Karpas-422 (cell line): ENCODE measurements at places on chromosomes 12 and 14. TPM values are rescaled to one million over a fixed set of nuclear protein-coding genes. Genes with fewer than 3 reads are reported as not detected.

GRCh38 chr12:96083020-96083719, 47.8 kb upstream of the LTA4H start:
- no peak overlapping the region for H3K4me3 ChIP-seq
- no peaks in the 10 kb centered on the region for H3K27me3 ChIP-seq
- H3K27ac ChIP-seq, result no peak overlapping the region
- H3K36me3 ChIP-seq, result no peaks in the 10 kb centered on the region
- no peak for DNase-seq

DNA sequence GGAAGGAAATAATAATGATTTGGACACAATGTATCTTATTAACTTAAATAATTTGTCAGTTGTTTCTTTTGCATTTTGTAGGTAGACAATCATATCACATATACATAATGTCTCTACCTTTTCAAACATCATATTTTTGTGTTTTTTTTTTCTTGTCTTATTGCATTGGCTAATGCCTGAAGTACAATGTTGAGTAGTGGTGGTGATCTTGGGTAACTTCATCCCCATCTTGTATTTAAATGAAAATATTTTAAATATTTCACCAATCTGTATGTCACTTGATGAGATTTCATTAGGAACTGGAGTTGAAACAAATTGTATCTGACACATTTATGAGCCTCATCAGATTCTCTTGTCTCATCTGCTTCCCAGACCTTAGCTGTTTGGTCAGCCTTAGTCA, 109.7 kb upstream of the LHX5 start:
- H3K27ac ChIP-seq, result no peak overlapping the region
- no peaks in the 10 kb centered on the region for H3K36me3 ChIP-seq
- no peaks in the 10 kb centered on the region for H3K27me3 ChIP-seq

- no peaks in the 10 kb centered on the region for H3K27me3 ChIP-seq
- no peak for DNase-seq
- no peaks in the 10 kb centered on the region for H3K36me3 ChIP-seq
- no peak overlapping the region for H3K27ac ChIP-seq
- H3K4me3 ChIP-seq, result no peak overlapping the region
- H3K4me1 ChIP-seq, result peaks cover 7% of the 10 kb centered on the region
These were observed 48.2 kb upstream of the TMCC3 start for GRCh38 chr12:94698578-94698977.

MMP17 gene
- not detected in 2 replicates for total RNA-seq

MAP3K9 gene
- total RNA-seq, result 17.1 and 19.4 TPM in 2 replicates

PTPN6 gene
- 411 and 673 TPM in 2 replicates for total RNA-seq

IFI27 gene
- total RNA-seq, result 0.48 and 1.1 TPM in 2 replicates

DNA sequence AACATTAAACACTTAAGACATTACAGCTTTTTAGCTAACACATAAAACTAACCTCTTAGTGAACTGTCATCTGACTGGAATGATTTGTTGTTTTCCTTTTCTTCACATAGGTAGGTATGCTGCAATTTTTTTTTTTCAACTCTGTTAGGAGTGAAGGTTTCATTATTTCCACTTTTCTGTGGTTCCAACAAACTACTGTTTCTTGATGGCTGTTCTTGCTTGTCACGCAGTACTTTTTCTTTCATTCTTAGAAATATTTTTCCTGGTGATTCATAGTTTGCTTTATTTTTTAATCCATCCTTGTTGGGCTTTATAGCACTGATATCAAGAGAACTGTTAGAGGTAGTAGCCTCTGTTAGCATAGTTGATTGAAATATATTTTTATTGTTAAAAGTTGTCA, 6.3 kb downstream of the MIS18BP1 start:
- no peaks in the 10 kb centered on the region for H3K27me3 ChIP-seq
- H3K36me3 ChIP-seq, result peaks cover 64% of the 10 kb centered on the region
- no peak overlapping the region for H3K27ac ChIP-seq
- DNase-seq, result no peak

GRCh38 chr12:43676183-43676813, 82.3 kb downstream of the PUS7L start:
- no peak overlapping the region for H3K27ac ChIP-seq
- no peaks in the 10 kb centered on the region for H3K4me1 ChIP-seq
- no peaks in the 10 kb centered on the region for H3K36me3 ChIP-seq
- no peak overlapping the region for H3K4me3 ChIP-seq
- H3K27me3 ChIP-seq, result no peaks in the 10 kb centered on the region
- peak; percentile 80 for DNase-seq

GRCh38 chr14:34539407-34540180, at the start of gene EAPP:
Gene EAPP, minus strand, starts transcription at chr14:34539701. Its CDS starts 73 bp downstream, at chr14:34539628.
- peak within 1 kb of the TSS; percentile 96 for H3K4me3 ChIP-seq
- H3K4me1 ChIP-seq, result peaks cover 20% of the 10 kb centered on the region
- H3K27ac ChIP-seq, result peak within 1 kb of the TSS; percentile 27; the same call in 1 of the 2 replicates
- peaks cover 13% of the 10 kb centered on the region for H3K36me3 ChIP-seq

DNA sequence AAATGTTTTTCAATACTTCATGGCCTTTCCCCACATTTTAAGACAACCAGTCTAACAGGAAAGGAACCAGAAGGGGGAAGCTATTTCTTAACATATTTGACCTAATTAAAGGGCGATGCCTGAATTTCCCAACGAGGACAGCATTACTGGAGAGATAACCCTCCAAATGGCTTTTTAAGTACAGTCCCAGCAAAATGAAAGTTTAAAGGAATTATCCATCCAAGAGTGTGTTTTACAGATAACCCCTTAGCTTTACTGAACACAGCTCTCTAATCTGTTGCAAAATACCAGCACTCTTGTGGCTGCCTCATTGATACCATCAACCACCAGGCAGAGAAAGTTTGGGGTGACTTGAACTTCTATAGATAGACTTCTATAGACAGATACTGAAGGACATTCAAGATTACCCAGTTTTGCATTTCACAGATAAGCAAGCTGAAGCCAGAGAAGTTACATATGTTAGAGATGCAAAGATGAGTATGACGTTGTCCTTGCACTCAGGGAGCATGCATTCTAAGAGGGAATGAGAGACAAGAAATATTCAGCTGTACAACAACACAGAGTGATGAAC, 41.3 kb upstream of the DUSP6 start:
- H3K27ac ChIP-seq, result no peak overlapping the region
- no peaks in the 10 kb centered on the region for H3K36me3 ChIP-seq
- no peaks in the 10 kb centered on the region for H3K27me3 ChIP-seq
- no peak overlapping the region for H3K4me3 ChIP-seq

DNA sequence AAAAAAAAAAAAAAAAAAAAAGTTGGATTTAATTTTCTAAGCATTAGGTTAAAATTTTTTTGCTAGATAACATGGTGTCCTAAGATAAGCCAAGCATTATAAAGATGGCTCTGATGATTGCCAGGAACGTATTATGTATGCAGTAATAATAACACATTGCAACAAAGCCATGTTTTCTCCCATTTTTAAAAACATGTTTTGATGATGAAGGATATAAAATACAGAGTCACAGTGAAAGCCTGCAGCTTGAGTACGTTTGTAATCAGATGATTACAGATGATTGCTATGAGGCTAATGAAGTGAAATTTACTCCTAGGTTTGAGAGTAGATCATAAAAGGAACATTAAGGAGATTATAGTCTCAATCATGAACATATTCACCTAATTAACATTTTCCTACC, 13.3 kb upstream of the WDR89 start:
- no peaks in the 10 kb centered on the region for H3K27me3 ChIP-seq
- H3K36me3 ChIP-seq, result no peaks in the 10 kb centered on the region
- DNase-seq, result no peak

- H3K36me3 ChIP-seq, result no peaks in the 10 kb centered on the region
- H3K4me3 ChIP-seq, result no peak overlapping the region
- DNase-seq, result no peak
These were observed 170.4 kb downstream of the CALM1 start for GRCh38 chr14:90567191-90567590.

GRCh38 chr14:39233680-39234326, at the start of gene MIA2:
Gene MIA2, plus strand, starts transcription at chr14:39233915. Its CDS starts 200 bp downstream, at chr14:39234115.
- H3K36me3 ChIP-seq, result no peaks in the 10 kb centered on the region
- H3K4me1 ChIP-seq, result peaks cover 16% of the 10 kb centered on the region
- DNase-seq, result no peak
- no peak within 1 kb of the TSS for H3K27ac ChIP-seq
- H3K27me3 ChIP-seq, result no peaks in the 10 kb centered on the region

DNA sequence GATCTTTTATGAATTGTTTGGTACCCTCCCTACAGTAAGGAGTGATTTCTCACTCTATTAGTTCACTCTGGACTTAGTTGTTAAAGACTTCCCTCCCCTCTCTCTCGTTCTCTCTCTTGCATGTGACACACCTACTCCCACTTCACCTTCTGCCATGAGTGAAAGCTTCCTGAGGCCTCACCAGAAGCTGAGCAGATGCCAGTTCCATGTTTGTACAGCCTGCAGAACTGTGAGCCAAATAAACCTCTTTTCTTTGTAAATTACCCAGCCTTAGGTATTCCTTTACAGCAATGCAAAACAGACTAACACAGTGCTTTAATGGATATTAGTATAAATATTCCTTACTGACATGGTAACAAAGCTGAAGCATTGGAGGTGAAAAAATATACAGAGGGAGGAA, 187.7 kb downstream of the SSPN start:
- H3K36me3 ChIP-seq, result peaks cover 31% of the 10 kb centered on the region
- H3K27ac ChIP-seq, result no peak overlapping the region
- no peak for DNase-seq
- H3K27me3 ChIP-seq, result no peaks in the 10 kb centered on the region
- no peaks in the 10 kb centered on the region for H3K4me1 ChIP-seq

- H3K27me3 ChIP-seq, result no peaks in the 10 kb centered on the region
- H3K4me3 ChIP-seq, result peak overlapping the region; percentile 59; the same call in 1 of the 2 replicates
- peak; percentile 55 for DNase-seq
- peak overlapping the region; percentile 58 for H3K27ac ChIP-seq
- peaks cover 17% of the 10 kb centered on the region for H3K4me1 ChIP-seq
- no peaks in the 10 kb centered on the region for H3K36me3 ChIP-seq
These were observed 34.2 kb upstream of the DEGS2 start for GRCh38 chr14:100193417-100194357.

PXN gene
- total RNA-seq, result 1.9 and 2.5 TPM in 2 replicates

ATL1 gene
- total RNA-seq, result 0.18 and 3.3 TPM in 2 replicates

GRCh38 chr12:52417740-52418139, 11.6 kb upstream of the KRT82 start:
- no peak for DNase-seq
- H3K36me3 ChIP-seq, result no peaks in the 10 kb centered on the region
- no peak overlapping the region for H3K27ac ChIP-seq
- no peaks in the 10 kb centered on the region for H3K27me3 ChIP-seq
- no peaks in the 10 kb centered on the region for H3K4me1 ChIP-seq

- H3K36me3 ChIP-seq, result no peaks in the 10 kb centered on the region
- H3K4me3 ChIP-seq, result no peak overlapping the region
- DNase-seq, result no peak
- no peaks in the 10 kb centered on the region for H3K27me3 ChIP-seq
- H3K27ac ChIP-seq, result no peak overlapping the region
These were observed 19.4 kb upstream of the SNX6 start for GRCh38 chr14:34649344-34649743.

DNA sequence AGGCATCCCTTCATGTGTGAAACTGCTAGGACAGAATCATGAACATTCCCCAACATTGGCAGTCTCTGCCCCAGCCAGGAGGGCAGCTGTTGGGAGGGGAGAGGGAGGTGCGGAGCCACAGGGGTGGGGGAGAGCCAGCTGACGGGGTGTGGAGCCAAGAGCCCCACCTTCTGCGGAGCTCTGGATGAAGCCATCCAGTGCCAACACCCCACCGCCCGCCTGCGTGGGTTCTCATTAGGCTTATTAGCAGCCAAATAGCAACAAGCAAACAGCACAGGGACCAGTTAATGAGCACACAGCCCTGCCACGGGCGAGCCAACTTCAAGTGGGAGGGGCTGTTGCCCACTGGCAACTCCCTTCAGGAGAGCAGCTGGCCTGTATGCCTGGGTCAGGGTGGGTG, 12.1 kb downstream of the LTBP2 start:
- no peak for DNase-seq
- H3K36me3 ChIP-seq, result no peaks in the 10 kb centered on the region
- no peaks in the 10 kb centered on the region for H3K27me3 ChIP-seq
- H3K27ac ChIP-seq, result no peak overlapping the region
- H3K4me3 ChIP-seq, result no peak overlapping the region

CLEC4D gene
- not detected in 2 replicates for total RNA-seq

LRRK2 gene
- 0.07 and 0.15 TPM in 2 replicates for total RNA-seq

GRCh38 chr12:104722601-104723534, 235.2 kb downstream of the SLC41A2 start:
- no peaks in the 10 kb centered on the region for H3K27me3 ChIP-seq
- no peak overlapping the region for H3K27ac ChIP-seq
- H3K4me1 ChIP-seq, result no peaks in the 10 kb centered on the region
- H3K36me3 ChIP-seq, result no peaks in the 10 kb centered on the region
- DNase-seq, result no peak

EXOC5 gene
- total RNA-seq, result 84.6 and 90.9 TPM in 2 replicates

- no peak overlapping the region for H3K27ac ChIP-seq
- no peaks in the 10 kb centered on the region for H3K36me3 ChIP-seq
- DNase-seq, result no peak
- H3K4me3 ChIP-seq, result no peak overlapping the region
- no peaks in the 10 kb centered on the region for H3K4me1 ChIP-seq
These were observed 23.9 kb downstream of the SOAT2 start for GRCh38 chr12:53127169-53127568.

GRCh38 chr12:50517421-50518048, 12.8 kb downstream of the DIP2B start:
- H3K27ac ChIP-seq, result peak overlapping the region; percentile 54
- H3K36me3 ChIP-seq, result no peaks in the 10 kb centered on the region
- peak; percentile 76 for DNase-seq
- no peaks in the 10 kb centered on the region for H3K27me3 ChIP-seq

GRCh38 chr12:75990189-75990912, 41.2 kb downstream of the PHLDA1 start:
- DNase-seq, result peak; percentile 41
- H3K4me1 ChIP-seq, result no peaks in the 10 kb centered on the region
- H3K27me3 ChIP-seq, result no peaks in the 10 kb centered on the region
- no peak overlapping the region for H3K4me3 ChIP-seq

GRCh38 chr12:14167005-14167628, 185.7 kb upstream of the GRIN2B start:
- no peaks in the 10 kb centered on the region for H3K27me3 ChIP-seq
- H3K4me1 ChIP-seq, result peaks cover 37% of the 10 kb centered on the region
- H3K27ac ChIP-seq, result 0 out of 2 replicates have a peak overlapping the region, but pooled peaks have one; percentile 66
- H3K4me3 ChIP-seq, result no peak overlapping the region
- no peaks in the 10 kb centered on the region for H3K36me3 ChIP-seq

DNA sequence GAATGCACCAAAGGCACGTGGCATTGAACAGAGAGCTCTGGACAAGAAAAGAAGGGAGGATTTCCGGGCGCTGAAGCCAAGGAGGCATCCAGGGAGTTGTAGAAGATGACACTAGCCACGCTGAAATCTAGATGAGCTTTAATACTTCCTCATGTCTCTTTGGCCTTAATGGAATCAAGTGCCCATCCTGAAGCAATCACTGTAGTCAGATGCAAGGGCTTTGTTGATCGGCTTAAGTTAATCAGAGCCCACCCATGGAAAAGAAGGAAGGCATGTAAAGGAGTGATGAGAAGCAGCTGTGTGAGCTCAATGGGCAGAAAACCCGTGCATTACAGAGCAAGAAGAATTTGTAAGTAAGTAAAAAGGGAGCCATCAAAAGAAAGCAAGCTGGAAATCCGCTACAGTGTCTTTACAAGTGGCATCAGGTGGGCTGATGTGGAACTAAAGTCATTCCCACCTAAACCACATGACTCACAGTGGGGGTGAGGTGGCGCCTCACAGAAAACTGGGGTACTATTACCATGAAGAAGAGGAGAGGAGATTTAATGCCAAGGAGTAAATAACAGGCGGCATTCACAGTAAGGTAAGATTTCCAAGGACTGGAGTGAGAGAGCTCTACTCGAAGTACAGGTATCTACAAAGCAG, 48.4 kb downstream of the NDUFA12 start:
- H3K4me1 ChIP-seq, result no peaks in the 10 kb centered on the region
- no peak for DNase-seq
- no peaks in the 10 kb centered on the region for H3K36me3 ChIP-seq
- no peak overlapping the region for H3K27ac ChIP-seq

- peak within 1 kb of the TSS; percentile 57 for H3K4me3 ChIP-seq
- H3K27ac ChIP-seq, result no peak within 1 kb of the TSS
- H3K27me3 ChIP-seq, result no peaks in the 10 kb centered on the region
- no peaks in the 10 kb centered on the region for H3K36me3 ChIP-seq
- H3K4me1 ChIP-seq, result peaks cover 7% of the 10 kb centered on the region
These were observed at the start of gene RIPK3 for GRCh38 chr14:24339284-24340151. Gene RIPK3, minus strand, starts transcription at chr14:24339991. Its CDS starts 165 bp downstream, at chr14:24339826.

PARPBP gene
- 13.7 and 49.6 TPM in 2 replicates for total RNA-seq
